SJCRH30 (cell line): ENCODE measurements at places on chromosomes 5 and 9. TPM values are rescaled to one million over a fixed set of nuclear protein-coding genes. Genes with fewer than 3 reads are reported as not detected.
A peak's percentile ranks its signal among the peaks of the same experiment; 100 is the strongest.

GRCh38 chr5:92923885-92924284 lies 657.1 kb downstream of the NR2F1-AS1 start:
- no peak for DNase-seq

MLANA gene
- total RNA-seq: 0.04 TPM in 1 of 2 replicates, not detected in the other

DNA sequence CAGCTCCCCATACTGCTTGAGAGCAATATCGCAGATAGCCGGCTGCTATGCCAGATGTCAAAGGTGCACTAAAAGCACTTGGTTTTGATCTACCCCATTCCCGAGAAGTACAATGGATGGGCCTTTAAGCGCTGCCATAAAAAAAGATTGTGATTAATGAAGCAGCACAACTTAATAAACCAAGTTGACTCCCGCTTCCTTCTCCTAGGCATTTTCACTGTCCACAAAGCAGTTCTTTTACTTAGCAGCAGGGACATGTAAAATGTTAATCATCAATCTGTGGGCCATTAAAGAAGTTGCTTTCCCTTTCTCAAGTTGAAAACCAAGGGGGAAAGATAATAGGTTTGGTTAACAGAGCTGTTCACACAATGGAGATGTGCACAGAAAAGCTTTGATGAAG lies 176.4 kb downstream of the TRPM6 start:
- DNase-seq: no peak

- no peak for DNase-seq
These were observed 27.2 kb downstream of the AHRR start for GRCh38 chr5:348726-349125.

DNA sequence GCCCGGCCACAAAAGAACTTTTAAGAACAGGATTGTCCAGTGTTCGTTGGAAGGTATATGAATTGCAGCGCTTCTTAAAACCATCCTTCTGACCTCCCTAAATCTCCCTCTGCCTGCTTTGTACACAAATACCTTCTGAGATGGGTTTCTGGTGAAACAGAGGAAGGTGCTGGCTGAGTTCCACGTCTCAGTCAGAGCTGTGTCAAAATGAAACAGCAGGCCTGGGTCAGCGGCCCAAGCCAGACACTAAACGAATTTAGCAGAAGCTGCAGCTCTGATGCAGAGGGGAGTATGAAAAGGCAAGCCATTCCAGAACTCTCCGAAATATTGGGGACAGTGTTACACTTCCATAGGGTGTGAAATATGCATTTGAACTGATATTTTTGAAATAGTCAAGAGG lies 37.8 kb upstream of the CRB2 start:
- DNase-seq: no peak

DNA sequence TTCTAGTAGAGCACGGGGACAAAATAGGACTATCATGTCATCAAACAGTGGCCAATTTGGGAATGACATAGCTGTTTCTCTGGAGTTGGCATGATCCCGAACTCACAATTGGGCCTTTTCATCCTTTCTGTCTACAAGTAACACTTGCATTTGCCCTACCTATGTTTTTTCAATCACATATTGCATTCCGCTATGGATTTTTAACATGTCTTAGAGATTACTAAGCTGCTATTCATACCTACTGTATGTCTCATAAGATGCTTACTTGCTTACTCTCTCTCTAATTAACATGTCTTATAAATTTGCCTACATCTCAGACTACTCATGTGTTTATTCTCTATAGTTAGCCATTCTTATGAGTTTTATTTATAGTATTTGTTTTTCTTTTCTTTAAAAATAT lies 341.2 kb upstream of the CTNND2 start:
- DNase-seq: no peak

- no peak for DNase-seq
These were observed 30.4 kb downstream of the CSF2 start for GRCh38 chr5:132103969-132104391.

- no peak for DNase-seq
These were observed 86.3 kb downstream of the ELAVL2 start for GRCh38 chr9:23739753-23740152.

DNA sequence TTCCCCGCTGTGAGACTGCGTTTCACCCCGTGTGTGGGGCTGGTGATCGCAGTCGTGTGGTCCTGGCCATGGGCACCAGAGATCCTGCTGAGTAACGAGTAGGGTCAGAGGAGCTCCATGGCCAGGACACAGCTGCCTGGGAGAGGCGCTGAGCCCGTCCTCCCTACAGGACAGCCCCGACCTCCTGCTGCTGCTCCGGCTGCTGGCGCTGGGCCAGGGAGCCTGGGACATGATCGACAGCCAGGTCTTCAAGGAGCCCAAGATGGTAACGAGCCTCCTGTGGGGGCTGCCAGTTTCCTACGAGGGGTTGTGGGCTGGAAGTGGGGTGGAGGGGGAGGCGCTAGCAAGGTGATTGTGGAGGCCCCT lies 11.0 kb downstream of the NELFB start:
- DNase-seq: no peak

- no peak for DNase-seq
These were observed 37.5 kb upstream of the DMRT1 start for GRCh38 chr9:804026-804425.

- no peak for DNase-seq
These were observed 204.4 kb downstream of the GLIS3 start for GRCh38 chr9:4095484-4095883.

DNA sequence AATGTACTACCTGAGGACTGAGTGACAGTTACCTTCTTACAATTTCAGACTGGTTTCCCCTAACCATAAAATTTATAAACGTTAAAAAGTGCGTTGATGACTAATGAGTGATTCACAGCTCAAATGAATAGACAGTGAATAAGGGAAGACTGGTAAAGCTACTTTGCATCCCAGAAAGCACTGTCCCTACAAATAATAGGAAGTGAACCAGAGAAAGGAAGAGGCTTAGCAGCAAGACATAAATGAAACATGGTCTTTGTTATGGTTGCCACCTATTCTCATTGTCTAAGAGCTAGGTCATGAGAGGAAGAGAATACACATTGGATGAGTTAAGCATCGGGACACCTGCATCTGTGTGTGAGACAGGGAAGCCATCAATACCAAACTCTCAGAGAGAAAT lies 849.2 kb downstream of the TAF11L14 start:
- DNase-seq: no peak

GRCh38 chr5:58150926-58151325 lies 309.0 kb downstream of the PLK2 start:
- no peak for DNase-seq

C1QTNF3 gene
- 16.1 and 16.9 TPM in 2 replicates for total RNA-seq

STXBP1 gene
- 3.6 and 5.2 TPM in 2 replicates for total RNA-seq

DNA sequence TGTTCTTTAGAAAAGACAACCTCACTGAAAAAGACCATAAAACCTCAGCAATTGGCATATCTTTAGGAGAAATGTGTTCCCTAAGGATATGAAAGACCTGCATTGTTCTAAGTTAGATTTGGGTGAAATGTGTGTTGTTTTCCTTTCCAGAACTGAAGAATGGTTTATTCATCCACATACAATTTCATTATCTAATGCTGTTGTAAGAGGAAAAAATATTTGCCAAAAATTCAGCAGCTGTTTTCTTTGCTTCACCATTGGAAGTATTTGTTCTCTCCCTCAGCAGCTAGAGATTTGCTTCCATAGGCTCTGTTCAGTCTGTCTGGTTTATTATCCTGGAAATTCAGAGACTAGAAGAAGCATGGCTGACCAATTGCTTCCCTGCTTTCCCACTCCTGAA lies 150.9 kb downstream of the ISOC1 start:
- DNase-seq: no peak

DNA sequence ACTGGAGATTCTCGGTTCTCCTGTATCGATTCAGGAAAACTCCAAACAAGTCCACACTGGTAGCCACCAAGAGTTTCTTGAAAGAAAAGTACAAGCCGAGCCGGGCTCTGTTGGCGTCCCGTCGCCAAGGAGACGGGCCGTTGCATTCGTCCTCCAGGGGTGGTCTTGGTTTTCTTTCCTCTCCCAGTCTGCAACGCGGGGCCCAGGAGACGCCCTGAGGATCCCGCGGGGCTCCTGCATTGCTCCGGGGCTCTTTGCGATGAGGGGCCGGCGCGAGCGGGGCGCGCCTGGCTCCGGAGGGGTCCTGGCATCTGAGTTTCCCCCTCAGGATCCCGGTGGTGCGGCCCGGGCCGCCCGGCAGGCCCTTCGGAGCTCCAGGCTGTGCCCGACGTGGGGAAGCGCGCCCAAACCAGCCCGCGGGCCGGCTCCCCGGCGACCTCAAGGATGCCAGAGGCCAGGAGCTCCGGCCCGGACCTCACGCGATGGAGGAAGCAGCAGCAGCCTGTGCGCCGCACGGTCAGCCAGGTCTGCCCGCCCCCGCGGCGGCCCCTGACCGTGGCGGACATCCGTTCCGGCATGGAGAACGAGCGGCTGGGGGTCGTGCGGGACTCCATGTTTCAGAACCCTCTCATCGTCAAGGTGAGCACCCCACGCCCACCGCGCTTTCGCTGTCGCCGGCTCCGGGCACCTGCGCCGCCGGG lies at the start of gene CFAP77:
TSS of gene CFAP77 (plus strand) at position 384 of the 701 bp plus-strand sequence. CDS start at position 445, 61 bp downstream.
- DNase-seq: no peak

- DNase-seq: peak; percentile 86
These were observed 348.5 kb downstream of the BNC2 start for GRCh38 chr9:16521868-16522411.

- DNase-seq: peak; percentile 80
These were observed 207.3 kb downstream of the TMEM38B start for GRCh38 chr9:105901514-105902109.

CCDC183 gene
- 0.14 TPM in 1 of 2 replicates, not detected in the other for total RNA-seq

TMEM38B gene
- 25.4 and 27.1 TPM in 2 replicates for total RNA-seq

WWC1 gene
- total RNA-seq: not detected in 2 replicates

- peak; percentile 80 for DNase-seq
These were observed 9.2 kb upstream of the PHYHD1 start for GRCh38 chr9:128911529-128912035.

PLAC8L1 gene
- total RNA-seq: 0.33 TPM in 1 of 2 replicates, not detected in the other

GRCh38 chr5:178103612-178104011 lies 9.7 kb upstream of the N4BP3 start:
- no peak for DNase-seq

FOXD4L4 gene
- 0.53 and 0.59 TPM in 2 replicates for total RNA-seq

- DNase-seq: no peak
These were observed 576.5 kb upstream of the BRINP1 start for GRCh38 chr9:119945686-119946085.

DNA sequence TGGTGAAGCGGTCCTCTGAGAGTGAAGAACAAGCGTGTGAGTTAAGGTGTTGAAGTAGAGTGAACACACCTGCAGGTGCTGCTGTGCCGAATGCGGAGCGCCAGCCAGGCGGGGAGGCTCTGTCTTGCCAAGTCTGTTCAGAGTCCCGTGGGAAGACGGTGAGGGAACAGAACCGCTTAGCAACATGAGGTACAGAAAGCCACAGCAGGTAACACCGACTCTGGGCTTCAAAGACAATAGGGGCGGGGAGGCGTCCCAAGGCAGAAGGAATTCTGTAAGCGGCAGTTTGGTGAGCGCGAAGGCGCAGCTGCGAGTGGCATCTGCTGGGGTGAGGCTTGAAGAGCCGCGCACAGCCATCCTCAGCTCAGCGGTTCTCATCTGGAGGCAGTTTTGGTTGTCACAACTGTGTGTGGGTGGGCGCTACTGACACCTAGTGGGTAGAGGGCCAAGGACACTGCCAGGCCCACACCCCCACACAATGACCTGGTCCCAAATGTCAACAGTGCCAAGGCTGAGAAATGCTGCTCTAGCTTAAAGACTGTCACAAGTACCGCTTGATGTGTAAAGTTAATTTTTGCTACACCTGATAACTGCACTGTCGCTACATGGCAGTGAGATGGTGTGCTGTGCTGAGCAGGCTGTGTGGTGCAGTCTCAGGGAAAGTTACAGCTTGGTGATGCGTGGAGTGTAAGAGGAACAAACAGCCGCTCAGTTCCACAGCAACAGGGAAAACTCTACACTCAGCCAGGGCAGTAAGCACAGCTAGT lies 67.4 kb upstream of the TBC1D9B start:
- DNase-seq: peak; percentile 24

SLC36A3 gene
- total RNA-seq: not detected in 2 replicates

DNA sequence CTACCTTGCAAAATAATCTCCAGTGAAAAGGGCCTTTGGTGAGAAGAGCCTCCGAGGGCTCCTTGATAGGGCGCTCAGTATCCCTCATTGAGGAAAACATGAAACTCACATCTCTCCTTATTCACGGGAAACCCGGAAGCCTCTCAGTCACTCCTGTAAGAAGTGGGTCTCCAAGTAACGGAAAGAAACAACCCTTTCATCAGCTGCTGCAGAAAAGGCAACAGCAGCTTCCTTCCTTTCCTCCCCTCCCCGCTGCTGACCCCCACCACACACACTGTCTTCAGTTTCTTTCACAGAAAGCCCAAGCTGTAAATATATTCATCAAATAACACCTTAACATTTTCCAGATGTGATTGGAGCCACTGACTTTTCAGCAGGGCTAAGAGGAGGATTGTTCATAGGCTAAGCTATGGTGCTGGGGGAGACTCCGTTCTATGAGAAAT lies 81.4 kb downstream of the C9orf152 start:
- no peak for DNase-seq

ZNF454 gene
- not detected in 2 replicates for total RNA-seq

- no peak for DNase-seq
These were observed 18.2 kb downstream of the GNPDA1 start for GRCh38 chr5:141994511-141995136.

IRX2 gene
- total RNA-seq: 6.1 and 6.4 TPM in 2 replicates

DNA sequence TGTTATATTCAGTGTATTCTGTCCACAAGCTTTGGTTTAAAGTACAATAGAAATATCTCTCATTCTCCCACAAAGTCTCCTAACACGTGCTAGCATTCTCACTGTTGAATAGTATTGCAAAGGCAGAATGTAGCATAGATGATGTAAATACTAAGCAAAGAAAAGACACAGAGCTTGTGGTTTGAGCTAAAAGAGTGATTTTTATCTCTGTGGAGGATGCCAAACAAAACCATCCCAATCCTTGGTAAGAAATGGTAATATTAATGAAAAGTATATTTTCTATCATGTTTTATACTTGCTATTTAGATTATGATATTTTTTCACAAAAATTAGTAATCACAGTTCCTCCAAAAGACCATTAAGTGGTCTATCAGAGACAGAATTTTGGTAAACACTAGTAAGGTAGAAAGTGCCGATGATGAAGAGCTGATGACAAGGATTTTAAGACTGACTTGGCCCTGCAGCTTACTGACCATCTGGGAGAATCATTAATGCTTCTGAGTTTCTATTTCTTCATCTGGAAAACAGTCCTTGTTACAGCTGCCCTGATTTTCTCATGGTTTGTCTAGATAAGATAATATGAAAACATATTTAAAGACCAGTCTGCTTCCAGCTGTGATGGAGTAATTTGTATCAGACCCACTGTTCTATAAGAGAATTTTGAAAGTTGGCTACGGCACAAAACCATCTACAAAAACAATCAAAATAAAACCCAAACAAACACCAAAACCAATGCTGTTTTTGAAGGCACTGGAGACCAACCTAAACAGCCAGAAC lies 510.2 kb downstream of the SPATA31D1 start:
- DNase-seq: no peak

- DNase-seq: no peak
These were observed 411 bp upstream of the NDUFS4 start for GRCh38 chr5:53560028-53560427.

DNA sequence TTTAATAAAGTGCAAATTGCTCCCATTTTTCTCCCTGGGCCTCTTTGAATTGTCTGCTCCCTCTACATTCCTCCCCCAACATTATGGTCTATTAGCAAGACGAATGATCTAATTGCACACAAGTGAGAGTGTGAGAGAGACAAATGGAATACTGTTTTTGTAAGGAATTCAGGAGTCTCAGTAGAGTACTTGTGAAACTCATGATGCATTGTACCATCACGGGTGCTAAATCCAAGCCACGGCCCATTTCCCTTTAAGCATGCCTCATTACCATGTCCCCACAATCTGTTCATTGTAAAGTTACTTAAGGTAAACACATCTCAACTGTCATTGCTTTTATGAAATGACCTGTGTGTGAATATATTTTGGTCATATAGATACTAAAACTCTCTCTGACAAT lies 62.8 kb downstream of the CD180 start:
- no peak for DNase-seq

HRCT1 gene
- total RNA-seq: 0.48 TPM in 1 of 2 replicates, not detected in the other

RNF180 gene
- total RNA-seq: 0.41 and 0.65 TPM in 2 replicates
